Effector memory CD8-positive, alpha-beta T cell (primary cell): ENCODE measurements at places on chromosomes 7 and 10.

GRCh38 chr7:101560856-101561255, 68.2 kb downstream of the MYL10 start:
- no peak for DNase-seq

DNA sequence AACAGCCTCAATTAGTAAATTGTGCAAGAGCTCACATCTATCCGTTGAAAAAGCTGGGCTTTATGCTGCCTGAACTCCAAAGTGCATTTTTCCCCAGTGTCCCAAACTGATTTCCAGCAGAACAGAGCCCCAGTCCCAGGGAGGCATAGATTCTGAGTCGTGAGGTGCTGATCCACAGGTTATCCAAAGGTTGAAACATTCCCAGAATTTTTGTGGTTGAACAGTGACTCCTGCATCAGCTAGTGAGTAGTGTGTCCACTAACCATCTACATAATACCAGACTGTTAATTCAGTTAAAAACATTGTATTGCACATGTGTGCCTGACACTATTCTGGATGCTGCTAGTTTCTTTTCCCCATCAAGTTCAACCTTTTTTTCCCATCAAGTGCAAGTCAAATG, 761.5 kb downstream of the GATA3 start:
- no peak for DNase-seq

- DNase-seq = no peak
These were observed 21.3 kb downstream of the ZNF107 start for GRCh38 chr7:64687249-64687648.

GRCh38 chr10:10915215-10915614, 102.5 kb upstream of the CELF2 start:
- DNase-seq = no peak
